CD4-positive, alpha-beta T cell treated with Interleukin-21 for 1 hour (primary cell): ENCODE measurements at places on chromosomes 7 and 10.

GRCh38 chr10:119112056-119112455 is 8.1 kb downstream of the DENND10 start:
- no peak for DNase-seq

GRCh38 chr10:10786109-10787090 is 231.3 kb upstream of the CELF2 start:
- no peak for DNase-seq

GRCh38 chr10:93255546-93255945 is 181.9 kb downstream of the CYP26A1 start:
- DNase-seq, result no peak

GRCh38 chr7:101557421-101557820 is 71.7 kb downstream of the MYL10 start:
- DNase-seq, result no peak

- DNase-seq, result no peak
Measured at GRCh38 chr7:137996386-137996851, 5.5 kb downstream of the CREB3L2 start.

DNA sequence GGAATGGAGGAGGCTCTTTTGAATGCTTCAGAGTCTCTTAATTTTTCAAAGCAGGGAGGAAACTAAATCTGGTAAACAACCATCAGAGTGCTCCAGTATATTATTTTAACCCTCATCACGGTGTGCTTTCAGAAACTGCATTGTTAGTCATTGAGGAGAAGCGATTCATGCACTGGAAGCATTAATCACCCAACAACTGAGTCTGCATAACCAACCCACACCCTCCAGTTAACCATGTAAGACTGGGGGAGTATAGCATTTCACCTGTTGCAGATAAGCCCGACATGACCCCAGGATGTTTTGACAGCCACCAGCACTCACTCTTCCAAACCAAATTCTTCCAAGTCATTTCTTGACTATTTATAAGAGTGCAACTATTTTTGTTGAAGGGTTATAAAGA is 257.6 kb downstream of the GATA3 start:
- DNase-seq, result no peak

DNA sequence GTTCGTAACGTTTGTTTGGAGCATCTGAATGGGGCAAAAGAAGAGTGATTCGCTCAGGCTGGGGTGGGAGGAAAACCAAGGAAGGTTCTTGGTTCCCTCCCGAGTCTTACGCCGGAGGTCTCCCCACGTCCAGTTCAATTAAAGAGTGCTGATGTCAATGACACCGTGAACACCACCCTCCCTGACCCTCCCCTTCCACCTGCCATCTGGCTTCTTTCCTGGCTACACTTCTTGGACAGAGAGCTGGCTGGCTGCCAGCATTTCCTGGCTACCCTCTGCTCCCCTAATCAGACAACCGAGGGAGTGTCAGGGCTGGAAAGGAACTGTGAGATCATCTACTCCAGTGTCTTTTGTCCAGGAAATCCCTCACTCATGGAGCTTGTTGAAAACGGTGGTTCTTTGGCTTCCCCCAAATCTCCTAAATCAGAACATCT is 24.1 kb upstream of the FFAR4 start:
- no peak for DNase-seq

GRCh38 chr10:114303556-114303955 is 64.5 kb downstream of the VWA2 start:
- DNase-seq, result no peak

DNA sequence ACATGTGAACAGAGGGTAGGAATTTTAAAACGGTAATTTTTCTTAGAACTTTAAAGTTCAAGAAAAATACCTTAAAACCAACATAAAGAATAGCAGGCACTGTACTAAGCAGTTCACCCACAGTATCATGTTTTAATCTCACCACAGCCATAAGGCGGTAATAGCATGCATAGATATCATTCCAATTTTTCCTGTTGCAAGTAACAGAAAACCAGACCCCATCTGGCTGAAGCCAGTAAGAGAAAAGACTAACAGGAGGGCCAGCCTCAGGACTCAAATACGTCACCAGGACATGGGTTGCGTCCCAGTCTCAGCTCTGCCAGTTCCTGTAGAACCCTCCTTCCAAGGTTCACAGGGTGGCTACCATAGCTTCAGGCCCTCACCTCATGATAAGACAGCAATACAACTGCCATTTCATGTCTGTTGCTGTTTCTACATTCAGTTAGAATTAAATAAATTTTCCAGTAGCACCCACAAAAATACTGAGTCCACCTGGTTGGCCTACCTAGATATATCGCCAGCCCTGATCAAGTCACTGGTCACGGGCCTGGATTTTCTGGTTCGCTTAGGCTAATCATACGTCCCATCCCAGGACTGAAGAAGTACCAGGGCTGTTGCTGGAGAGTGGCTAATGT is 2.0 kb upstream of the RNF32 start:
- no peak for DNase-seq
